ENCODE measurements at places on chromosomes 2 and 18.

DNA sequence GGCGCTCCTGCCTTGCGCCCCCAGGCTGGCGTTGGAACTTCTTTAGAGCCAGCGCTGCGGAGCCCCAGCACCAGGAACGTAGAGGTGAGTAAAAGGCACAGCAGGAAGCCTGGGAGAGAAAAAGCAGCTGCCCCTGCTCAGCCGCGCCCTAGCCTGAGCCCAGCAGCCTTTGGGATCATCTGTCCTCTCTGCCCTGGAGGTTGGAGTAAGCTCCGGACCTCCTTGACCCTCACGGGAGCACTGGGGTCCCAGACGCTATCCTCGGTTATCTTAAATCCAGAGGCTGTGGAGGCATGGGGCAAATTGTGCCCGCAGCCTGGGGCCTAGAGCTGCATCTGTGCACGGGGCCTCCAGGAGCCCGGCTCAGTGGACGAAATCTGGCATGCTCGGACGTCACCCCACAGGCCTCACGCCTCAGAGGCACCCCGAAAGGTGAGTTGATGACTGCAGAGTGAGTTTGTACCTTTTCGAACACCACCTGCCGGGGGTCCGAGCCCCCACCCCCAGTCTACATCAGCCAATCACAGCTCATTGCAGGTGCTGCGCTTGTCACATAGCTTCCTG, 1.6 kb upstream of the SLC66A2 start:
- DNase-seq: no peak

DNA sequence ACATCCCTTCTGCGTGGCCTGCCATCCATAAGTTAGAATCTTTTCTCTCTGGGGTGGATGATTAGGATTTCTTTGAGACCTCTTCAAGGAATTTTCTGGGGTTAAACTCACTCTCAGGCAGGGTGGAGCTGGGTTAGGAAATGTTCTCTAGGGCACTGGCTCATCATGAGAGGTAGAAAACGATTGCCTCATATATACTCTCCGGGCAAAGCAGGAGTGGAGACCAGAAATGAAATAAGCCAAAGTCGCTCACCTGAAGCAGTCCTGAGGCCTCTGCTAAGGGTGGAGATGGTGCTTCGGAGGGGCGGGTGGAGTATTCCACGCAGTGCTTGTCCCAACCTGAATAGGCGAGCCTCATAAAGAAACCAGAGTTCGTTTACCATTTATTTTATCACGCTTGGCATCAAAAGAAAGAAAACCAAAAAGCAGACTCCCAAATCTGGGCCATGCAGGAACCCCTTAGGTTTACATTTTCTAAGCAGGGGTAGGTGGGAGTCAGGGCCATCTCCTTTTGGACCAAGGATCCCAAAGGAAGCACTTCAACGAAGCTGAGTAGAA, 249.3 kb upstream of the MEIS1 start:
- DNase-seq: no peak

DNA sequence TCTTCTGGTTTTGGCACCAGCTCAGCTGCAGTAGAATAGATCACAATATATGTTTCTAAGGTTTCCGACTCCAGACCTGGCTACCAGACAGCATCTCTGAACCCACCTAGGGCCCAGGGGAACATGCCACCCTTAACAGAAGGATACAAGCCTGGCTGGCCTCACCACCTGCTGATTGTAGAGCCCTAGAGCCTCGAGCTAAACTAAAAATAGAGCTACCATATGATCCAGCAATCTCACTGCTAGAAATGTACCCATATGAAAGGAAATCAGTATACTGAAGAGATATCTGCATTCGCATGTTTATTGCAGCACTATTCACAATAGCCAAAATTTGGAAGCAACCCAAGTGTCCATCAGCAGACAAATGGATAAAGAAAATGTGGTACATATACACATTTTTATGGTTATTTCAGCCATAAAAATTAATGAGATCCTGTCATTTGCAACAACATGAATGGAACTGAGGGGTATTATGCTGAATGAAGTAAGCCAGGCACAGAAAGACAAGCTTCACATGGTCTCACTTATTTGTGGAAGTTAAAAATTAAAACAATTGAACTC, 242.4 kb upstream of the SLC39A10 start:
- no peak for DNase-seq

DNA sequence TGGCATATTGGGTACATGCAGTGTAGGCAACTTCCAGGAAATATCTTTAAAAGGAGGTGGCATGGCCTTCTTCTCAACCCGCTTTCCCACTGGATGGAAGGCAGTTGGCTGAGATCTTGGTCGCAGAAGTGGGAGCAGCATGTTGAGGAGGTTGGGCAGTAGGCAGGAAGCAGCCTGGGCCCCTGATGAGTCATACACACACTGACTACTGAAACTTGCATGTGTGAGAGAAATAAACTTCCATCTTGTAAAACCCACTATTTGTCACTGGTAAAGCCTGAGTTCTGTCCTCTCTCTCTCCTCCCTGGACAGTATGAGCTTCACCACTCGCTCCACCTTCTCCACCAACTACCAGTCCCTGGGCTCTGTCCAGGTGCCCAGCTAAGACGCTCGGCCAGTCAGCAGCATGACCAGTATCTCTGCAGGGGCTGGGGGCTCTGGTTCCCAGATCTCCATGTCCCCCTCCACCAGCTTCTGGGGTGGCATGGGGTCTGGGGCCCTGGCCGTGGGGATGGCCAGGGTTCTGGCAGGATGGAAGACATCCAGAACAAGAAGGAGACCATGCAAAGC, 233.8 kb upstream of the SPRED2 start:
- no peak for DNase-seq

DNA sequence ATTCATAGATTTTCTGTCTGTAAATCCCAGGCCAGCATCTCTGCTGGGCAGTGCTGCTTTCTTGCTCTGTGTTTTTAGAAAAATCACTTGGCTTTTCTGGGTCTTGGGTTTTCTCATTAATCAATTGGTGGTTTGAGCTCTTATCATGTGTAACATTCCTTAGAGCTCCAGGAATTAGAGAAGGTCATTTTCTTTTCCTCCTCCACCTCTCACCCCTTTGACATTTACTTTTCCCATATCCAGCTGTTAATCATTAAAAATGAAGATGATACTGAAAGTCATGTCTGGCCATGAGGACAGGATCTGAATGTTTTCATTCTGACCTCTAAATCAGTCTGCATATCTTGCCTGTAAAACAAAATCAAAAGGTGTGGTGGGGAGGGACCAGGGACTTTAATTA, 111.0 kb downstream of the LRRTM1 start:
- no peak for DNase-seq

GRCh38 chr2:20361893-20362292, 11.2 kb upstream of the PUM2 start:
- no peak for DNase-seq

DNA sequence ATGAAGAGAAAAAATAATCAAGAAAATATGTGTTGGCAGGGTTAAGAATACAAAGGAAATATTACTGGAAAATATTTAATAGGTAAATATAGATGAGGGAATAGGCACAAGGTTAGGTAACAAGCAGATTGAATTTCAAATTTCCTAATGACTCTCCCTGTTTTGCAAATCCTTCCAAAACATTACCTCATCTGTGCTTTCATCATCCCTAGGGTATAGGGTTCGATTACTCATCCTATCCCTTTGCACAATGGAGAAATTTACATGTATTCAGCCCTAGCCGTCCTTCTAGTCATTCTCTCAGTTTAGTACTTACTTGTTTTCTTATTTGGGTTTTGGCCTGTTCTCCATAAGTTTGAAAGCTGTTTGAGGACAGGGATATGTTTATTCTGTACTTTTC, 864.6 kb upstream of the FSHR start:
- no peak for DNase-seq

DNA sequence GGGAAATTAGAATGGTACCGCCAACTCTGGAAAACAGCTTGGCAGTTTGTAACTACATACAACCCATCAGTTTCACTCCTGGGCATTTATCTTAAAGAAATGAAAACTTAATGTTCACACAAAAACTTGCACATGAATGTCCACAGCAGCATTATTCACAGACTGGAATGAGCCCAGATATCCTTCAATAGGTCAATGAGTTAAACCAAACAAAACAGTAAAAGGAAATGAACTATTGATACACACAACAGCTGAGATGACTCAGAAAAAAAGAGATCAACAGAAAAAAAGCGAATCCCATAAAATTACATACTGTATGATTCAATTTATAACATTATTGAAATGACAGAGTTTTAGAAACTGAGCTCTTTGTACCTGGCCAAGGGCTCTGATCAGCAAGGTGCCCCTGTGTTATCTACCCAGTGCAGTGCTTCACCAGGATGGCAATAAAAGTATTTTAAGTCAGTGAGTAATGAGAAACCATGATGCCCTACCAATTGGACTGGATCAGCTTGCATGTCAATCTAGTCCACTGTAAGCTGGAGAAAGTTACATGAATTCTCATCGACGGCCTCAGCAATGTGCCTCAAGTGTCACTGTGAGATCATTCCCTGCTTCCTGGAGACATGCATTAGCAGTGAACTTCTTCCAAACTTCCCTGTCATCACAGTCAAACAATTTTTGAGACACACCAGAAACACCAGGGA, 21.9 kb downstream of the TMEM237 start:
- no peak for DNase-seq

- DNase-seq: no peak
Observed at GRCh38 chr2:130740671-130741070, 11.8 kb downstream of the GPR148 start.

DNA sequence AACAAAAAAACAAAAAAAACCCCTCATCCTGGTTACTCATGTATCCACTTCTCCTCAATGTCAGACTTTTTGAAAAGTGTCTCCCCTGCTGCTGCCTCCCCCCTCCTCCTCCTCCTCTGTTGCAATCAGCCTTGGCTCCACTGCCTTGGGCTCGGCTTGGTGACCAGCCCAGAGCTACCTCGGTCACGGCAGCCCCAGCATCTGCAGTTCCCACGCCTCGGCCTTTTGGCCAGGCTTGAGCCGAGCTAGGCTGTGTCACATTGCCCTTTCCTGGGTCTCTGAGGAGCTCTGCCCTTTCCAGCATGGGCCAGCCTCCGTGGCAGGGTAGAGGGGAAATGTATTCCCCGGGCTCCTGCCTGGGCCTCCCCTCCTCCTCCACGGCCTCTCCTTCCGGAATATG, 22.7 kb upstream of the INHBB start:
- no peak for DNase-seq

DNA sequence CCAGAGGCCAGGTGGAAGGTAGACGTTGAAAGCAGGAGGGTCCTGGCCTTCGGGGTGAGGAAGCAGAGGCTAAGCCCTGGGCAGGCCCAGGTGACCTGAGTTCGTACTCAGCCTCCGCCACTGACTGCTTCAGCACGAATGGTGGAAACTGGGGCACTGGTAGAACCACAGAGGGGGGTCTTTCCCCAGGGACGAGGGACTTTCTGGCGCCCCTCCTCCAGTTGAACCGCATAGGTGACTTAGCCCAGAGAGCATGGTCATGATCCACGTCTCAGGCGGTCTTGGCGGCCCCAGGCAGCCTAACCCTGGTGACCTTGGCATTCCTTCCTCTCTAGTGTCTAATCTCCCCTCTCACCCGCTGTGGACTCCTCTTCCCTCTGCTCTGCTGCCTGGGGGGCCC, 30.2 kb downstream of the INHBB start:
- no peak for DNase-seq

- DNase-seq: no peak
Observed at GRCh38 chr18:48022531-48023329, 92.3 kb upstream of the SMAD2 start.

DNA sequence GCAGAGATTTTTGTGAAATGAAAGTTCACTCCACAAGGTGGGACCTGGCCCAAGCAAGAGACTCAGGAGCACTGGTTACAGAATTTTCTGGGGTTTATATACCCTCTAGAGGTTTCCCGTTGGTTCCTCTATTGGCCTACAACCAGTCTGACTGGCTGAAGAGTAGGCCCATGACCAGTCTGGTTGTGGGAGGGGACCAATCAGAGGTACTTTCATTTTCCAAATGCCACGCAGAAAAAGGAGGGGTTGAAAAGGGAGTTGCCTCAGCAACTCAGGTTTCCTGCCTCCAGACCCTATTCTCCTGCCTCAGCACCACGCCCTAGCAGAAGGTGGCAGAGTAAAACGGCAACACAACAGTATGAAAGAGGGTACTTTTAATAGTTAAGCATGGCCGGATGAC, 98.4 kb downstream of the COLEC12 start:
- no peak for DNase-seq

DNA sequence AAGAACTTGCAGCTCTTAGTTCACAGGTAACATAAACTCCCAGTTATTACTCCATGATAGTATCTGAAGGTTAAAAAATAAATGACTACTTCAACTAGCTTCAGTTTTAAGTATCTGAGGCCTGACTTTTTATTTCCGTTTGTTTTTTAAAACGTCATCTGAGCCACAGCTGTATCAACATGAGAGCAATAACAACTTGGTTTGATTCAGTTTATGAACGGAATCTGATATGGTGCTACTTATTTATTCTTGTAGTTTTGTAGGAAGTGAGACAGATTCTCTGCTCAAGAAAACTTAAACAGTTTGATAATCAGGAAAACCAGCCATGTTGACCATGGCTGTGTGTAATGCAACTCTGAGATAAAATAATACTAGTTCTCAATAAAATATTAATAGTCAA, 34.9 kb downstream of the NAB1 start:
- no peak for DNase-seq

DNA sequence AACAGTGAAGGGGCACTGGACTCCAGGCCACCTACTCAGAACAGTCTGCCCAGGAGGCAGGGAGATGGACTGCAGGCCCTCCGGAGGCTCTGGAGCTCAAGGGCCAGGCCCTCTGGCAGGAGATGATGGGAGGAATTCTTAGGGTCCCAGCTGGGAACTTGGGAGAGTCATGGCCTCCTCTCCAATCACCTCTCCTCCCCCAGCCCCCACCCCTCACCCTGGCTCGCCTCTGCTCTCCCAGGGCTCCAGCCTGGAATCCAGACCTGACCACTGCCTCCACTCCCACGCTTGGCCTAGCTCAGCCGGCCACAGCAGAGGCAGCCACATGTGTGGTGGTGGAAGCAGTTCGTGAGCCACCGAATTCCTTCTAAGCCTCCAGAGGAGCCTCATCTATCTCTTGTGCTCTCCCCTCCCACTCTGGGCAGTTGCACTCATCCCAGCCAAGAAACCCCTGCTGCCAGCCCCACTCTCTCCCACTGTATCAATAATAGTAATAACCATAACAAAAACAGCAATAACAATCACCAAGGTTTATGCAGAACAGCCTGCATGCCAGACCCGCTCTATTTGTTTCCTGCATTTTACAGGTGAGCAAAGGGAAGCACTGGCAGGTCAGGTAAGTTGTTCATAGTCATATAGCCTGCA, 67.4 kb downstream of the TNS1 start:
- DNase-seq: no peak

GRCh38 chr2:150716186-150716585, 228.7 kb upstream of the RND3 start:
- DNase-seq: no peak
